ENCODE measurements at places on chromosomes 4 and X. TPM values are rescaled to one million over a fixed set of nuclear protein-coding genes. Genes with fewer than 3 reads are reported as not detected.

DNA sequence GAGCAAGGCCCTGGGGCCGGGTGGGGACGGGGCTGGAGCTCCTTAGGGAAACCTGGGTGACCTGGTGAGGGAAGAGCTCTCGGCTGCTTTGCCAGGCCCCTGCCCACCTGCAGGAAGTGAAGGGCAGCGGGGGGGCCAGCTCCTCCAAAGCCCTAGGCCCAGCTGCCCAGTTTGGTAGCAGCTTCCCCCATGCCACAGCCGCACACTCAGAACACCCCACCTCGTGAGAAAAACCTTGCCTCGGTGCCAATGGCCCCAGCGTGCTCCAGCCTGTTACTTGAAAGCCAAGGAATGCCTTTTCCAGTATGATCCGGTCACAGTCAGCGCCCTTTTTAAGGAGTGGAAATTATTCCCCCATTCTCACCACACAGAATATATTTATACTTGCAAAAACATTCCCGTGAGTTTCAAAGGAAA, 38.3 kb downstream of the ACOX3 start:
- DNase-seq = no peak

GRCh38 chr4:13184199-13184598, 299.9 kb downstream of the RAB28 start:
- no peak for DNase-seq

GRCh38 chr4:10983885-10984640, 299.5 kb upstream of the CLNK start:
- no peak for DNase-seq

DNA sequence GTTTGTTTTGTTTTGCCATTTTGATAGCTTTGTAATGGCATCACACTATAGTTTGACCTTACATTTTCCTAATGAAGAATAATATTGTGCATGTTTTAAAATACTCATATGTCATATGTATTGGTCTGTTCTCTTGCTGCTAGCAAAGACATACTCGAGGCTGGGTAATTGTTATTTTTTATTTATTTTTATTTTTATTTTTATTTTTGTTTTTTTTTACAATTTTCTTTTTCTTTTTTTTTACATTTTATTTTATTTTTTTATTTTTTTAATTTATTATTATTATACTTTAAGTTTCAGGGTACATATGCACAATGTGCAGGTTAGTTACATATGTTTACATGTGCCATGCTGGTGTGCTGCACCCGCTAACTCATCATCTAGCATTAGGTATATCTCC, 104.6 kb upstream of the GRID2 start:
- no peak for DNase-seq

DNA sequence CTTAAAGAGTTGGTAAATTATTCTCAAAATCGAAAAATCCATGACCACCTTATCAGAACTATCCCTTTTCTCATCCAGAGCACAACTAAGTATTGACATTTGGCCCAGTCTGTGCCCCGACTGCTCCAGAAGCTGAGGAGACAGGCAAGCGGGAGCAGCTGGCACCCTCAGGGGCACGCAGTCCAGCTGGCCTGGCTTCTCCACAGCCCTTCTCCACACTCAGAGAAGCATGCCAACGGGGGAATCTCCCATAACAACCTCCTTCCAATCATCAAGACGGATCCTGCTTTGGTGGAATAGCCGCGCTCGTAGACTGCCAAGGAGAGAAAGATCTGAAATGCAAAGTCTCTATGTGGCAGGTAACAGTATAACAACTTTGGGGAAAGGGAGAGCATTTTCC, 85.4 kb downstream of the AFAP1 start:
- DNase-seq = no peak

DNA sequence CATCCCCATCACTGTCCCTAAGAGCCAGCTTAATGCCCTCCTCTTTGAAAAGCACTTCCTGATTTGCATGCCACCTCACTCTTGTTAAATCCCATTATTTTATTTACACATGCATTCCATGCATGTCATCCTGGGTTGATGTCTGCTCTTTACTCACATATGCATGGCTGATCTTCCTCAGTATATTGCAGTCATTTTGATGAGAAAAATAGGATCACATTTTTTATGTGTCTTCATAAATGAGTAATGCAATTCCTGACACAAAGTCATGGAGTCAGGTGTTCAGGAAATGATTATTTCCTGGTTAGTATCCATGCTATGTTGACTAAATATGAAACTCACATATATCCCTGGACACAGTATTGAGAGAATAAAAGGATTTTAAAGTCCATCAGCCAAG, 204.7 kb downstream of the SLIT2 start:
- DNase-seq = no peak

DNA sequence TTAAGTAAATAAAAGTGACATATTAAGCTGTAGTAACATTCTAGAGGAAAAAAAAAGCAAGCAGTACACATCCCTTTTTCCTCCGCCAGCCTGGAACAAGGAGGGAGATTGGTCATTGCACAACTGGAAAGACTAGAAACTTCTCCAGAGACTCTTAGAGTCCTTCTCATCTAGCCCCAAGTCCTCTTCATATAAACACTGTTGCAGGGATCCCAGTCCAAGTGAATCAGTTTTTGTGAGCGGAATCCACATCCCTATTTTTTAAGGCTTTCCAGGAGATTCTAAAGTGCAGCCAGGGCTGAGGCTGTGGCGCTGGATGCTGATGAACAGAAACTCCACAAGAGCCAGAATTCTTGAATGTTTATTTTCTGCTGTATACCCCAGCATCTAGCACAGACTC, 23.8 kb downstream of the REELD1 start:
- DNase-seq = no peak

DNA sequence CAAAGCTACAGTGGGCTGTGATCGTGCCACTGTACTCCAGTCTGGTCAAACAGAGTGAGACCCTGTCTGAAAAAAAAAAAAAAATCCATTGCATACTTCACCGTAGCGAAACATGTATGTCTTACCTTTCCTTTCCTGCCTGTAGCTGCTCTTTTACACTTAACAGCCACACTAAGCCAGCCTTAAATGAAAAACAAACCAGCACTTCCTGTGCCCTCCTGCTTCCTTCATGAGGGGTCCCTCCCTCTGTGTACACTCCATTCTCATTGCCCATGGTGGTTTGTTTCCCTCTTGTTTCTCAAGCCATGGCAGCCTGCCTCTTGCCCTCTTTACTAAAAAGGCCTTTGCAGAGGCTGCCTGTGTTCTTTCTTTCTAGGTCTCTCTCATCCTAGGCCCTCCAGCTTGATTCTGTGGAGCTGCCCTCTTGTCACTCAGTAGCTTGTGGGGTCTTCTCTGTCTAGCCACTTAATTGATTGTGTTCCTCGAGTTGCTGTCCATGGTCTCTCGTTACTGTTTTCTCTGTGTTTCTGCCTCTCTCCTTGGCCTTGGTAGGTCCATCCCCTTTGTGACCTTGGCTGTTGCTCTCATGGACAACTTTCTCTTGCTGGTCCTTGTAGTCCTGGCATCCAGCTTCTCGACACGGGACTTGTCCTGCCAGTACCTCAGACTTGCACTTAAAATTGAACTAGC, 52.1 kb upstream of the MSANTD1 start:
- DNase-seq = no peak

- DNase-seq = no peak
These were observed 86.1 kb downstream of the SOWAHB start for GRCh38 chr4:76811604-76812412.

GRCh38 chrX:38649674-38650647, 88.6 kb downstream of the TSPAN7 start:
- DNase-seq = no peak

- no peak for DNase-seq
These were observed 108.1 kb upstream of the PAQR3 start for GRCh38 chr4:79047316-79047715.

DNA sequence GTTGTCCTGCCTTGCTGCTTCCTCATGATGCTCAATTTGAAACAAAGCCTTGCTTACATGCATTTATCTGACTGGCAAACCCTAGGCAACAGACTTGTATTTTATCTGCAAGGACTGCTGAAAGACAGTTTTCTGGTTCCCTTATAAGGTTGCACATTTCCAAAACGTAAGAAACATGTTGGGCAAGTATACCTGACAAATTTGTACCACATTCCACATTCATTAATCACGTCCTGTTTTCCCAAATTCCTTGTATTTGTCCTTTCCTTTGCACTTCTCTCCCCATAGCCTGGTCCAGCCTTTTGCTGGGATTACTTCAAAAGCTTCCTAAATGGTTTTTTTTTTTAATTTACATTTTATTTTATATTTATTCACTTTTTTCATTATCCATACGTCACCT, 310.1 kb downstream of the PPP3CA start:
- no peak for DNase-seq

- no peak for DNase-seq
These were observed 215.3 kb upstream of the TTC29 start for GRCh38 chr4:147160908-147161513.

DNA sequence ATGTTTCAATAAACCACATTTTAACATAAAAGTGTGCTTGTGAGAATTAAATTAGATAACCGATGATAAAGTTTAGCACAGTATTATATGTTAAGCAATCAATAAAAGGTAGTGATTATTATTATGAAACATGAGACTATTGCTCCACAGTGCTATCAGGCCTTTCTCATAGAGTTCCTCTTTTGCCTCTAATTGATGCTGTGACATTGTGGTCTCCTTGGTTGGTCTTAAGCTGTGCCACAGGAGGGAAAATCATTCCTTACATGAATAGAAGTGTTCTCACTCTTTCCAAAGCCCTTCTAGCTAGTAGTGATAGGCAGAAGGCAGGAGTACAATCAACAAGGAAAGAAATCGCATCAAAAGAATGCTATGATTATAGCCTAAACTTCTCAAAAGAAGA, 9.2 kb upstream of the PDHA2 start:
- no peak for DNase-seq

DNA sequence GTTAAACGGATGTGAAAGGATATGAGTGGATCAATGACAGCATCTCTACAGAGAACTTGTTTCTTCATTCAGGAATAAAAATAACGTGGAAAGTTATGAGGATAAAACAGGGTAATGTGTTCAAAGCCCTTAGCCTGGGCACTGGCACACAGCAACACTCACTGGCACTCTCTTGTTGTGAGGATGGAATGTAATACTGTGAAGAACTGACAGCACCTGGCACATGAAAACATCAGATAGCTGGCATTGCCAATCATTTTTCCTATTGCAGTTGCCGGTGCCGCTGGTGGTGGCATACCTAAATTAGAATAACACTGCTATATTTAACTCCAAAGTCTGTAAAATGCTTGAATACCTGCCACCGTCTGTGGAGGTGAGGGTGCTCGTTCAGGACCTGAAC, 1061.2 kb downstream of the DMD start:
- DNase-seq = no peak

- DNase-seq = no peak
These were observed 335.0 kb downstream of the BMPR1B start for GRCh38 chr4:95092766-95093165.

DNA sequence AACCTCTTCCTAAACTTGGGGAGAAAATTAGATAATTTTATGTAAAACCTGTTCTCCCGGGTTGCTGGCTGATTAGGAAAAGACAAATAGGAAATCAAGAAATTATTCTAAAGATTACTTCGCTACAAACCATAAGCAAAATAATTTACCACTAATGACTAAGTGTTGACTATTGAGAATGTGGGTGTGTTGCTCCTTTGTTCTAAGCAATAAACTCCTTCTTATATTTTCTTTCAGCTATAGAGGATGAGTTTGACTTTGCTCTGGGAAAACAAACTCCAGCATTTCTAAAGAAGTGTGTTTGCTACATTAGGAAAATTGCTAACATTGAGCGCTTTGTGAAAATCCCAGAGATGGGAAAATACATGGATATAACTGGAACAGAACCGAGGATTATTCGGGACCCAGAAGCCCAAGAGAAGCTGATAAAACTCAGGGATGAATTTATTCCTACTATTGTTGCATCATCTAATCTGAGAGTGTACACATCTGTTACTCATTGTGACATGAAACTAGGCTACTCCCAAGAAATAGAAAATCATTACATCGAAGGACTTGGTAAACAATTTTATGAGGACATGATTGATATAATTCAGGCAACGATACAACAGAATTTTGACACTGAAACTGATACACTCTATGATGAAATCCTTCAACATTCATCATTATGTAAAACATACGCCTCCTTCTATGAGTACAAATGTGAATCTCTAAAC, 194.2 kb downstream of the NWD2 start:
- no peak for DNase-seq

GRCh38 chr4:52939325-52939724, 77.2 kb downstream of the RASL11B start:
- no peak for DNase-seq

DNA sequence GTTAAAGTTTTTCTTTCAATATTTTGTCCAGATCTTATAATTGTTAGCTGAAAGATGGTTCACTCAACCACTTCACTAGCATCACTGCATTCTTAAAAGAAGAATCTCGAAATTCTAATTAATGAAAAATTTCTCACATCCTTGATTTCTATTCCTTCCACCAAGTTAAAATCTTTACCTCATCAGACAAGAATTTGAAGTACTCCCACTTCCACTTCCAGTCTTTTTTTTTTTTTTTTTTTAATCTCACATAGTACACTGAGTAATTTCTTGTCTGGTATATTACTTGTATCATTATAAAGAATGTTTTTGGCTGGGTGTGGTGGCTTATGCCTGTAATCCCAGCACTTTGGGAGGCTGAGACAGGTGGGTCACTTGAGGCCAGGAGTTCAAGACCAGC, 73.2 kb downstream of the FBXW7 start:
- no peak for DNase-seq

DNA sequence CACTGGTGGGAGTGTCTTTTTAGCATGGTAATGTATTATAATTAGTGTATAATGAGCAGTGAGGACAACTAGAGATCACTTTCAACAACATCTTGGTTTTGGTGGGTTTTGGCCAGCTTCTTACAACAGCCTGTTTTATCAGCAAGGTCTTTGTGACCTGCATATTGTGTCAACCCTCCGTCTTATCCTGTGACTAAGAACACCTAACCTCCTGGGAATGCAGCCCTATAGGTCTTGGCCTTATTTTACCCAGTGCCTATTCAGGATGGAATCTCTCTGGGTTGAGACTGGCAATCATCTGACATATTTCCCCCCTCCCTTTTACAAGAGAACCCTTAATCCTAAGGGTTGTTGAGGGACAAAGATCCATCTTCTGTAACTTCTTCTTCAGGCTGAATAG, 21.9 kb upstream of the ADH4 start:
- DNase-seq = no peak

- no peak for DNase-seq
These were observed 25.9 kb downstream of the ZNF721 start for GRCh38 chr4:472881-473569.

DNA sequence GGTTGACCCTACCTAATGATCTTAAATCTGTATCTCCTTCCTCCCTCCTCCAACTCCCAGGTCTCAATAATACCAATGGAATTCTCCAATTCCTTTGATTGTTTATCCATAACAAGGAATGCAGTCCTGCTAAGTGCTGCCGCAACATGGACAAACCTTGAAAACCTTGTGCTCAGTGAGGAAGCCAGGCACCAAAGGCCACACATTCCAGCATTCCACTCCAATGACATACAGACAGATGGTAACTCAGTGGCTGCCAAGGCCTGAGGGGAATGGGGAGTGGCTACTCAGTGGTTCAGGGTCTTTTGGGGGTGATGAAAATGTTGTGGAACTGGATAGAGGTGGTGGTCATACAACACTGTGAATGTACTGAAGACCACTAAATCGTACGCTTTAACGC, 10.4 kb downstream of the HAUS7 start:
- DNase-seq = no peak

Gene FDCSP
- not detected for total RNA-seq

Gene AMBN
- not detected for total RNA-seq

Gene ATP1B4
- not detected for total RNA-seq

Gene MCTS1
- 38.7 TPM for total RNA-seq

Gene ZNF518B
- 77.3 TPM for total RNA-seq

Gene COL25A1
- total RNA-seq = 39.3 TPM

Gene BEX1
- 60.0 TPM for total RNA-seq

Gene FRG2
- not detected for total RNA-seq

Gene RNF128
- total RNA-seq = not detected

Gene VCX2
- total RNA-seq = not detected

All from neural crest cell (in vitro differentiated cells).